Frontal cortex (tissue), 4 donors: ENCODE measurements at places on chromosomes 7 and 10. TPM values are rescaled to one million over a fixed set of nuclear protein-coding genes. Genes with fewer than 3 reads are reported as not detected.

GRCh38 chr10:74150990-74151878, at the start of gene ADK:
ADK (plus strand) TSS chr10:74151221; CDS start chr10:74151279, 58 bp downstream.
- peak; percentile 94 for DNase-seq

DNA sequence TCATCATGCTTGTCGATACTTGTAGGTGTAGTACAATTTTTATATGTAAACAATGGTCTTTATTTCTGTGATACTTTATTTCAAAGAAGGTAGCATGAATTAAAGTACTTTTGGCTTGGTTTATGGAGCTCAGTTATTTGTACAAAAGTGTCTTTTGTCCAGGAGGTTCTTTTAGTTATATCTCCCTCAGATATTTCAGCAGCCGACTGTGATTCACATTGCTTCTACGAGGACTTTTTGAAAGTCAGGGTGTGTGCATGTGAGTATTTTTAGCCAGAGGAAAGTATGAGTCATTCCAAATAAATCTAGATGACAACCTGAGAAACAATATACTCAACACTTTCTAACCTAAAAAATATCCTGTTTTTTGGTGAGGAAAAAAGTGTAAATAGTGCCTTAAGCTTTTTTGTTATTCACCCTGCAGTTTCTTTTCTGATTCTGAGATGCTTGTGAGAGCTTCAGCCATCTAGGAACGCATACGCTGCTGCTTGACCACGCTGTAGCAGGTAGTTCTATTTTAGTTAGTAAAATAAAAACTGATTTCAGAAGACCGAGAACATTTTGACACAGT, 595 bp upstream of the SUN1 start:
- no peak for DNase-seq

DNA sequence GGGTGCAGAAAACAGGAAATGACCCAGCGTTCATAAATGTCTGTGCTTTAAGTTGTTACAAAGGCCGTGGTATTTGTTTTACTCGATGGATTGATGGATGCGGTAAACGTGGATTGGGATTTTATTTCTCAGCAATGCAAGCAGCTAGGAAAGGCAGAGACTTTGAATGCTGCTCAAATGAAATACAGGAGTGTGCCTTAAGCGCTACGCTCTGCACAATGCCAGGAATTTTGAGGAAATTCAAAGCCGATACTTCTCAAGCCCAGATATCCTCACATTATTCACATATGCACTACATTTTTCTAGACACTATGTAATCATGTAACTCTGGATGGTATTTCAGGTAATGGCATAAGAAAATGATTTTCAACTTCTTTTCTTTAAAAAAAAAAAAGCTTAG, 514.3 kb upstream of the ADARB2 start:
- DNase-seq, result no peak

DNA sequence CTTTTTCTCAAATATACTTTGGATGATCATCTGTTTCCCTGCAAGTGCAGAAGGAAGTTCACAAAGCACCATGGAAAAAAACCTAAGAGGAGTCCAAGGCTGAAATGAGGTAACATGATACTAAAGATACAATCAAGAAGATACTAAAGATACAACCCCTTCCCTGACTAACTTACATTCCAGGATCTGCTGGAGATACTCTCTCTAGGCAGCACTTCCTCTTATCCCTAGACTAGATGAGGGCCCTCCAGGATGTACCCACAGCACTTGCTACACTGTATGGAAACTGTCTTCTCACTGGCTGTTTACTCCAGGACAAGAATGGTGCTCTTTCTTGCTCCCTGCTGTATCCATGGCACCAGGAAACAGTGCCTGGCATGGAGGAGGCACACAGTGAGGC, 116.4 kb upstream of the NFE2L3 start:
- no peak for DNase-seq

- DNase-seq, result no peak
Observed at GRCh38 chr7:125057963-125058362, 128.3 kb upstream of the POT1 start.

GRCh38 chr7:94579470-94579869, 69.9 kb downstream of the CASD1 start:
- DNase-seq, result no peak

- no peak for DNase-seq
Observed at GRCh38 chr10:16952610-16953009, 135.4 kb upstream of the RSU1 start.

DNA sequence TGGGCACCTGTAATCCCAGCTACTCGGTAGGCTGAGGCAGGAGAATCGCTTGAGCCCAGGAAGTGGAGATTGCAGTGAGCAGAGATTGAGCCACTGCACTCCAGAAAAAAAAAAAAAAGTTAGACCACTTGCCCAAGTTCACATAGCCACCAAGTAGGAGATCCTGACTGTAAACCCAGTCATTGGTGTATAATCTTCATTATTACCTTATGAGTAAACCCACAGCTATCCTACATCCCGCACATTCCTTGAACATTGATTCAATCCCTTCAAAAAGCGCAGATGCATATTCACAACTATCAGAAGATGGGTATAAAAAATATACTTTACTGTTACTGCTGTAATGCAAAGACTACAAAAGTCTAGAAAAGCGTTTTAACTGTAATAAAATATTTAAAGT, 512.9 kb downstream of the SUGCT start:
- DNase-seq, result no peak

GRCh38 chr7:30738026-30738915, 13.7 kb upstream of the INMT start:
- DNase-seq, result no peak

DNA sequence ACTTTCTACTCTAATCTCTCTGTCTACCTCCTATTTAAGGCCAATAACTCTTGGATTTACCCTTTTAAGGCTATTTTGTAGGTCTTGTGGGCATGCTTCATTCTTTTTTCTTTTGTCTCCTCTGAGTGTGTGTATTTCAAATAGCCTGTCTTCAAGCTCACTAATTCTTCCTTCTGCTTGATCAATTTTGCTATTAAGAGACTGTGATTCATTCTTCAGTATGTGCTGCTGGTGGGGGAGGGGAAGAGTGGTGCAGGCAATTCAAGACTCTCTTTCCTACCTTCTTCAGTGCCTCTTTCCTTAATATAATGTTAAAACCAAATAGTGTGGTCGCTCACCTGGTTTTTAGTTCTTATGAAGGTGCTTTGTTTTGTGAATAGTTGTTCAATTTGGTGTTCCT, 20.0 kb downstream of the ABCB1 start:
- DNase-seq, result no peak

OR2A12 gene
- not detected for total RNA-seq

LRRC61 gene
- 13.5 TPM for total RNA-seq

ZYX gene
- total RNA-seq, result 4.5 TPM

IFIT1B gene
- 0.41 TPM for total RNA-seq
